NCI-H345 (cell line): ENCODE measurements at places on chromosomes 5 and 9.

GRCh38 chr9:127786773-127787104, 905 bp downstream of the CDK9 start:
- no peak for DNase-seq

DNA sequence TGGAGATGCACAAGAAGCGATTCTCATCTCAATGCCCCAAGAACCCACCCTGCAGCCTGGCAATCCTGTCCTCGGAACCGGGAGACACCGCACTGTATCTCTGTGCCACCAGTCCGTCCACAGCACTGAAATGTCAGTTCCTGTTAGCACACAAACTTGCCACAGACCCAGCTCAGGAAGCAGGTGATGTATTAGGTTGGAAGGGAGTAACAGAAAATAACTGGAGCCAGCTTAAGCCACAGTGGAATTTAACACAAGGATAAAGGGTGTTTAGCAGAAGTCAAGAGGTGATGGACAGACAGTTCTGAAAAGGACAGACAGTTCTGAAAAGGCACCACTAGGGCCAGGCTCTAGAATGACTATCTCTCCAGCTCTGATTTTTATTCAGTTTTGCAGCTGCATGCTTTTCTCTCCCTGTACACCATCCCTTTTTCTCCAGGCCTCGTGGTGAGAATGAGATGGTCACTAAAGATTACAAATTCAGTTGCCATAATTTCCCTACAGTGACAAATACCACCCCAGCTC, 114.4 kb downstream of the ANKRD18B start:
- no peak for DNase-seq

DNA sequence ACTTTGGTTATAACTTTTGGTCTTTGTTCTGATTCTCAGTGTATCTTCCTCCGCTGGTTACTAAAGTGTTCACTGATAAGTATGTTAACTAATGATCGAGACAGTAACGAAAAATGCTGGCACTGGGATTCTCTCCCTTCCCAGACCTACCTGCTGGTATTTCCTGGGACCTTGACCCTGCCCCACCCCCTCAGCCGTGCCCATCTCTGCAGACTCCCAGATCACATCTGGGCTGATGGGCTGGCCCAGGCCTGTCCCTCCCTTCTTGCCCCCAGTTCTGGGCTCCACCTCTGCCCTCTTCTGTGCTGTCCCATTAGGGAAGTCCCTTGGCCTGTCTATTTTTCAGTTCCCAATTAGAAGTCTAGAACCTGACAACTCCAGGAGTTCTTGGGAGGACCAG, 46.9 kb downstream of the NEURL1B start:
- no peak for DNase-seq

DNA sequence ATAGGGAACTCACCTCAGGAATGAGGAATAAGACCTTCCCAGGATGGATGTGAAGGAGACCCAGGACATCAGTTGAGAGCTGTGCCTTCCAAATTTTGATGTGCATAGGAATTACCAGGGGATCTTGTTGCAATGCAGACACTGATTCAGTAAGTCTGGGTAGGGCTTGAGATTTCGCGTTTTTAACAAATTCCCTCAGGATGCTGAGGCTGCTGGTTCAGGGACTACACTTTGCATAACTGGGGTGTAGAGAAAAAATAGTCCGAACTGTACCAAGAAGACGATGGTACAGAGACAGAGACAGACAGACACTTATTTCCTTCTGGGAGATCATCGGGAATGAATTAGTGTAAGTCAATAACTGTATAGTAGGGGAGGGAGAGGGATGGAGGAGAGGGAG, 82.3 kb upstream of the FREM1 start:
- DNase-seq = no peak

- peak; percentile 67 for DNase-seq
These were observed at the start of gene ADAMTSL2 for GRCh38 chr9:133534346-133535291. TSS of gene ADAMTSL2 (plus strand) at chr9:133534704. CDS start at chr9:133536713, 2,009 bp downstream.

DNA sequence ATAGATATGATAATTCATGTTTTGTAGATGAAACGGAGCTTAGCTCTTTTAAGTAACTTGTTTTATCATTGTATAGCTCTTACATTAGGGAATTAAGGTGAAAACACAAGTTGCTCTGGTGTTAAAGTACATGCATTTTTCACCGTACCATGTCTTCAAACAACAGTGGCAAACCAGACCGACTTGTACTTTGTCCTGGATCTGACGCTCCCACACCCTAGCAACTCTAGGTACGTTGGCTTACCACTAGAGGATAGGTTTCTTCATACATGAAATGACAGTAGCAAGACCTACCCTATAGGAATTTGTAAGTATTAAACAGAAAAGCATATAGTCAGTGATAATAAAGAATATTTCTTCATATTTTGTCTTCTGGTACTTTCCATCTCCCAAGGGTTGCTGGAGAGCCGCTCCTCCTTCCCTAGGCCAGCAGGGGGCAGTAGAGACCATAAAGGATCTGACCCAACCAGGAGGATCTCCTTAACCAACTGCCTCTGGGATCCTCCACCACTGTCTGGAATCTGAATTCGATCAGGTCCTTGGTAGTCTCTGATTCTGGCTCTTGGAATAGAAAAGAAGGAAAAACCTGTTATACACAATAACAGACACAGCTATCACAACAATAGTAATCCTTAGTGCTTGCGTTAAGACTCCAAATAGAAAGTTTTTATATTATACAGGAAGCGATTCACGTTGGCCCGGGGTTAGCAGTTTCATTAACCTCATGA, 136.7 kb downstream of the CAVIN4 start:
- peak; percentile 67 for DNase-seq

DNA sequence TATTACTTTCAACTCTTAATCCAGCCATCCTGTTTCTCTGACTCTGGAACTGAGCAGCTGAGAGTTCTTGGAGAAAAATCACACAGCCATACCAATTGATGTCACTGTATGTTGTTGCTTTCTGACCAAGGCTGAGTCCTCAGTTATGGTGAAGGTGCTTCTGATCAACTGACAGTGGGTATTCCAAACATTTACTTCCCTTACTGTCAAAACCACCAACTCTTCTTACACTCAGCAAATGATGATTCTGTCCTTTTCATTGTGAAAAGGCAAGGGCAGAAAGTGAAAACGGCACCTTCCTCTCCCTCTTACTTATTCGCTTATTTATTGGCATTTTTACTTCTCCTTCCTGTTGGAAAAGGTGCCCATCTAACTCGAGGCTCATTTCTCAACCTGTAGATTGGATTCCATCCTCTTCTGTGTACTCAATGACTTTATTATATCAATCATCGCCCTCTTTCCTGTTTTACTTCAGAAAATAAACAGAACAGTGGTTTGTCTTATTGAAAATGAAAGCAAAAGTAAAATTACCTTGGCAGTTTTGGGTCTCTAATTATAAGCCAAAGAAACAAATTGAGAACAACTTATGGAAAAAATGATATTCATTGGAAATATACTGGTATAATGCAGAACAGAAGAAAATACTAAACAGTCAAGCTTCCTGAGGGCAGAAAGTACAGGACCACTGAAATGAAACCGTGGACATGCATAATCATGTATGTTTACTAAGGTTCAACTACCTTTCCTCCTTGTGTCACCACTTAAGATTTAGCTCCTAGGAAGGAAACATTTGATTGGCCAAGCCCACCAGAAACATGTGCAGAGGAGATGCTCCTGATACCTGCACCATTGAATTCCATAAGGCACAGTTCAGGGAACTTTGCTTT, 104.5 kb upstream of the CHD1 start:
- no peak for DNase-seq

- DNase-seq = no peak
These were observed 65.0 kb downstream of the PRRT1B start for GRCh38 chr9:131610231-131610761.

DNA sequence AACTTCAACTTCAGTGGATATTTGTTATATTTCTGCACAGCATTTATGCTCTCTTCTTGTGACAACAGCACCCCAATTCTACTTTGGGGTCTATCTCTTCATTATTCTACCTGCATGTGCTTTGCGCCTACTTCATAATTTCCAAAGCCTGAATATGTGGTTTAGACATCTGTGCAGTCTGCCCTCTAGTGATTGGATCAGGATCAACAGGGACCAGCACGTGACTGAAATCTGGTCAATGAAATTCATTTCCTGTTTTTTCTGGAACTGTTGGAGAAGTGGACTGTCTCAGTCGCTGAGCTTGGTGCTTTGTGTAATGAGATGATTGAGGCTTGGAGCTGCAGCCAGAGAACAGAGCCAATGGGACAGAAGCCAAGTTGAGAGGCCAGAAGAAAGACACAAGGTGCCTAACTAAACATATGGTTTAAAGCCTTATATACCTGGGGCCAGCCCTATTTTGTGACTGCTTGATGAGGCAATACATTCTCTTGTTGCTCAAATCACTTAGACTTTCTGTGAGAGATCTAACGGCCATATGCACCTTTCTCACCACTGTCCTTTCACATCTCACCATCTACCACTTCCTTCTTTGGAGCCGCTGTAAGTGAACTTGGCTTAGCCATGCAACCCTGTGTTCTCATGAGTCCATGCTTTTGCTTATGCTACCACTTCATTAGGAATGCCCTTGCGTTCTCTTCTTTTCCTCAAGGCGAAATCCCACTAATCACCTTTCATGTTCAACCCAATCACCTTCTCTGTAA, 68.8 kb upstream of the PPP2R2B start:
- DNase-seq = peak; percentile 38

DNA sequence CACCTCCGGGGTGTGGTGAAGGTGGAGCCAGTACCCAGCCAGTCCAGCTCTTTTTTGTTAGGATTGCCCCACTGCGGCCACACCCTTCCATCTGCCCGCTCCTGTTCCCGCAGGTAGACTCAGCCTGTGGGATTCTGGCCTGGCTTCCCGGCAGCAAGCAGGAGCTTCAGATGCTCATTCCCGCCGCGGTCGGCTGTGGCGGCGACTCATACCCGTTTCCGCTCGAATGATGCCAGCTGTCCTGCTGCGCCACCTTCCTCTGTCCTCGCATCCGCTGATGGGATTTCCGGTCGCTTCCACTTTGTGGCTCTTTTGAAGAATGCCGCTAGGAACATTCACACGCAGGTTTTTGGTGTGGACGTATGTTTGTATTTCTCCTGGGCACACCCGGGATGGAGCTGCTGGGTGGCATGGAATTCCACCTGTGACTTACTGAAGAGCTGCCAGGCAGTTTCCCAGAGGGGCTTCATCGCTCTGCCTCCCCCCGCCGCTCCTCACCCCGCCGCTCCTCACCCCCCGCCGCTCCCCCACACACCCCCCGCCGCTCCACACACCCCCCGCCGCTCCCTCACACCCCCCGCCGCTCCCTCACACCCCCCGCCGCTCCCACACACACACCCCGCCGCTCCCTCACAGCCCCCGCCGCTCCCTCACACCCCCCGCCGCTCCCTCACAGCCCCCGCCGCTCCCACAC, 60.3 kb downstream of the TENT4A start:
- DNase-seq = peak; percentile 90

DNA sequence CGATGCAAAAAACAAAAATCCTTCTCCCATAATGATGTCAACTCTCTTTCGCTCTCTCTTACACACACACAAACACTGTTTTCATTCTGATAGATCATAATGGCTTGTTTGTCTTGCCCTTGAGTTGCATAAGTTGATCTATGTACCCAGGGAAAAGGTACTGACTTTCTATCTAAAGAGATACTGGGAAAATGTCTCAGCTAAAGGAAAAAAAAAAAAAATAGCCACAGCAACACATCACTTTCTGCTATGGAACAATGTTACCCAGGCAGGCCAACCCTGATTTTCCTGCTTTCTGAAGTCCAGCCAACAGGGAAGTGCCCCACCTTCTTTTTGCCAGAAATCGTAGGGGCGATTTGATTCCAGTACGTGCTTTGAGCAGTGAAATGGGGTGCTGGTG, 212.6 kb upstream of the ACTBL2 start:
- no peak for DNase-seq

DNA sequence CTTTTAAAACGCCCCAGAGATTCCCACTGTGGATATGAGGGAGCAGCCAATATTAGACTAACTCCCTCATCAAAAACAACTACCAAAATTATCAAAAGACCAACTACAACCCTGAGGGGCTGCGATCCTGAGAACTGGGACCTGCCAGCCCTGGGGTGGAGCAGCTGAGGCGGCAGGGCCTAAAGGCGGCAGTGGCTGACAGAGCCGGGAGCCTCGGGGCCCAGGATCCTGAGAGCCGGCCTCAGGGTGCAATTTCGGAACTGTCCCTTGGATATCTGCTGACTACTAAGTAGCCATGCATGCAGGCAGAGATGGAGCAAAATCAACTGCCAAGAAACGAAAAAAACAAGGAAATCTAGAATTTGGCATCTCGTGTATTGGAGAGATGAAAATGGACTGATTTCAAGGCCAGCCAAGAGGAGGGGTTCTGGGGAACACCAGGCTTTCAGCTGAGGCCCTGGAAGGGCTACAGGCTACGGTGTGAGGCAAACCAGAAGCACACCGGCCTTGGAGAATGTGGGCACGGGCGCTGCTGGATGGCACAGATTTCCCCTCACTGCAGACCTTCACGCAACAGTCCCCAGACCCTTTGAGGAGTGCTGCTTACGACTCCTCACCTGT, 63.6 kb upstream of the UBAC1 start:
- no peak for DNase-seq

DNA sequence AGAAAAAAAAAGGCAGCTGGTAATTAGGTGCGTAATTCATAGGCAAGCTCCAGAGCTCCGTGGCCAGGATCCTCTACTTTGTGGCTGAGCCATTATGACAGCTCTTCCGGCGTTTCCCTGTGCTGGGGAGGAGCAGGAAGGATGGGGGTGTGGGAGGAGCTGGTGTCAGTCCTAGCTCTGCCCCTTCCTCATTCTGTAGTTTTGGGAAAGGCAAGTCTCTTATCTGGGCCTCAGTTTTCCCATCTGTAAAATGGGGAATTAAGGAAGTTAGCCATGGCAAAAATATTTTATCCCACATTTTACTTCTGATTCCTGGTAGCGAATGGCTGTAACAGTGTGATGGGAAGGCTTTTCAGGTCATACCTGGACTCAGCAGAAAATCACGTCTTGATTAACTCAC, 81.1 kb downstream of the SEC61B start:
- no peak for DNase-seq

GRCh38 chr5:2909035-2909434, 157.6 kb upstream of the IRX2 start:
- DNase-seq = no peak

- no peak for DNase-seq
These were observed 1962.2 kb upstream of the WWC1 start for GRCh38 chr5:166329149-166329800.

DNA sequence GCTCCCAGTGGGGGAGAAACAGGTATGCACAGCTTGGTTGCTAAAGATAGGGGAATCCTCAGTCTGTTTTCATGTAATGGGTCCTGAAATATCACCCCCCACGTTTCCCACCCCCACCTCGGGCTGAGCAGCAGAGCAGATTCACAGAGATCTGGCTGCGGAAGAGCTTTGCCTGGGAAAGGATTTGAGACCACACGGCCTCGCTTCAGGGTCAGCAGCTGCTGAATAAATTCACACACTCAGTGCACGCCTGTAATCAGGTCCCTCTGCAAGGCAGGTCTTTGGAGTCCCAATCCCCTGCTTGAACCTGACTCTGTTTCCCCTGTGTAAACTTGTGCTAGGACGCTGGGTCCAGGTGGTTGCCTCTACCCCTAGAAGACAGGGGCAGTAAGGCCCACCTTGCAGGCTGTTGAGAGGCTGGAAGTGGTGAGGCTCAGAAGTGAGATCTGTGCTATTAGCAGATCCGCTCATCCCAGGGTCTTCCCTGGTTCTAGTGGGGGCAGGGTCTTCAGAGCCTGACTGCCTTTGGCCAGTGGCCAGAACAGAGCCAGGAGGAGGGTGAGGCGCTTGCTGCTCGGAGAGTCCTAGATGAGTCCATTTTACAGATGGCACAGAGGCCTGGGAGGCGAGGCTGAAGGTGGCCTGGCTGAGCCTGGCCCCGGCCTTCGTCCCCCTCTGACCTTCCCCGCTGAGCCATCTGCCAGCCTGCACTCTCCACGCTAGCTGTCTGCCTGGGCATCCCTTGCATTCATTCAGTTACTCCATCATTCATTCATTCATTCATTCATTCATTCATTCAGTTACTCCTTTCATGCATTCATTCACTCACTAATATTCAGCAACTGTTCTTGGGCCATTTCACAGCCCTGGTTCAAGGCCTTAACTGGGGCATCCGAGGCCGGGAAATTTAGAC, 16.7 kb upstream of the NEURL1B start:
- no peak for DNase-seq
